ENCODE measurements at places on chromosomes 11 and 22. TPM values are rescaled to one million over a fixed set of nuclear protein-coding genes. Genes with fewer than 3 reads are reported as not detected.

DNA sequence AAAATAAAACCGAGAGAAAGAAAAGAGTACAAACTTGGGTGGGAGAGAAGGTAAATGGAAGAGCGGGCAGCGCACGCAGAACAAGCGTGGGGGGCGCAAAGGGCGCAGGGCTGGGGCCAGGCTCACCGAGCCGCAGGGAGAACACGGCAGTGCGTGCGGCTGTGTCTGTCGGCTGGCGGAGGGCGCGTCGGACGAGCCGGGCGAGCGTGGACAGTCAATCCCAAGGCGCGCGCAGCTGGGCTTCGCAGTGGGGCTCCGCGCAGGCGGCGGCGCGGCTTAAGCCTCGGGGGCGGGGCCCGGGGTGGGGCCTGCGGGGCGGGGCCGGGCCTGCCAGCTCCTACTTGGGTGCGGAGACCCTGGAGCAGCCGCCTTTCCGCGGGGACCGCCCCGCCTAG is at the start of gene UCP2:
Gene UCP2 (minus strand): TSS at position 249 of the 395 bp plus-strand sequence. CDS start 4,465 bp downstream, outside the sequence.
- peak; percentile 81 for DNase-seq

Gene PRODH
- 4.0 TPM for total RNA-seq

Gene MAPK8IP1
- total RNA-seq, result 0.54 TPM

GRCh38 chr11:11089805-11090204 is 232.0 kb upstream of the ZBED5 start:
- DNase-seq, result no peak

GRCh38 chr11:41816396-41816795 is 356.9 kb upstream of the LRRC4C start:
- DNase-seq, result no peak

Gene APOBEC3A
- 1.9 TPM for total RNA-seq

DNA sequence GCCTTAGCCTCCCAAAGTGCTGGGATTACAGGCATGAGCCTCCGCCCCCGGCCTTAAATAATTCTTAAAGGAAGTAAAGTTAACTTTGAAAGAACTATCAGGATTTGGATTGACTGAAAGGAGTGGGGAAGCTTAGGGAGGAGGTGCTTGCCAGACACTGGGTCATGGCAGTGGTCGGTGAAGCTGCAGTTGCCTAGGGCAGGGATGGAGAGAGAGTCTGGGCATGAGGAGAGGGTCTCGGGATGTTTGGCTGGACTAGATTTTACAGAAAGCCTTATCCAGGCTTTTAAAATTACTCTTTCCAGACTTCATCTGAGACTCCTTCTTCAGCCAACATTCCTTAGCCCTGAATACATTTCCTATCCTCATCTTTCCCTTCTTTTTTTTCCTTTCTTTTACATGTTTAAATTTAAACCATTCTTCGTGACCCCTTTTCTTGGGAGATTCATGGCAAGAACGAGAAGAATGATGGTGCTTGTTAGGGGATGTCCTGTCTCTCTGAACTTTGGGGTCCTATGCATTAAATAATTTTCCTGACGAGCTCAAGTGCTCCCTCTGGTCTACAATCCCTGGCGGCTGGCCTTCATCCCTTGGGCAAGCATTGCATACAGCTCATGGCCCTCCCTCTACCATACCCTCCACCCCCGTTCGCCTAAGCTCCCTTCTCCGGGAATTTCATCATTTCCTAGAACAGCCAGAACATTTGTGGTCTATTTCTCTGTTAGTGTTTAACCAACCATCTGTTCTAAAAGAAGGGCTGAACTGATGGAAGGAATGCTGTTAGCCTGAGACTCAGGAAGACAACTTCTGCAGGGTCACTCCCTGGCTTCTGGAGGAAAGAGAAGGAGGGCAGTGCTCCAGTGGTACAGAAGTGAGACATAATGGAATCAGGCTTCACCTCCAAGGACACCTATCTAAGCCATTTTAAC is at the start of gene NNMT:
Gene NNMT (plus strand): TSS at position 724 of the 929 bp plus-strand sequence. CDS start 158 bp downstream, at position 882.
- no peak for DNase-seq

DNA sequence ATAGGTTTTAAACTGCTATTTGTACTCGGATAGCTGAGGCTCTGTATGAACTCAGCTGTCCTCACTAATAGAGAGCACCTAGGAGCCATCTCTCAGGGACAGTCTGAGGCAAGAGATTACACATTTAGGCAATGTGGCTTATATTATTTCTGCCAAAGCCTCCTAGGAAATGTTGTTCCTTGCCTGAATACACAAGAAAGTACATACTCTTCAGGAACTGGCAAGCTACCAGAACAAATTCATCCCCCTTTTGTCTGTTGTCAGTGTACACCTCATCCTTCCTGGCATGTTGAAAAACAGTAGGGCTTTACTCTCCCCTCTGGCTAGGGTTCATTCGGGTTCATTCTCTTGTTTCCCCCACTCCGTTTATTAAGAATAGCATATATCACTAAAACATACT is 615.9 kb upstream of the FAT3 start:
- DNase-seq, result no peak

Gene MPZL3
- total RNA-seq, result 2.2 TPM

Gene DLG2
- 1.1 TPM for total RNA-seq

Gene TMEM135
- 8.3 TPM for total RNA-seq

GRCh38 chr11:128689948-128690664 is 3.8 kb upstream of the FLI1 start:
- DNase-seq, result no peak

Gene SERHL2
- total RNA-seq, result 0.27 TPM

GRCh38 chr11:35347921-35348331 is 71.4 kb downstream of the SLC1A2 start:
- DNase-seq, result no peak

GRCh38 chr11:61555051-61555969 is 25.6 kb downstream of the SYT7 start:
- DNase-seq, result no peak

DNA sequence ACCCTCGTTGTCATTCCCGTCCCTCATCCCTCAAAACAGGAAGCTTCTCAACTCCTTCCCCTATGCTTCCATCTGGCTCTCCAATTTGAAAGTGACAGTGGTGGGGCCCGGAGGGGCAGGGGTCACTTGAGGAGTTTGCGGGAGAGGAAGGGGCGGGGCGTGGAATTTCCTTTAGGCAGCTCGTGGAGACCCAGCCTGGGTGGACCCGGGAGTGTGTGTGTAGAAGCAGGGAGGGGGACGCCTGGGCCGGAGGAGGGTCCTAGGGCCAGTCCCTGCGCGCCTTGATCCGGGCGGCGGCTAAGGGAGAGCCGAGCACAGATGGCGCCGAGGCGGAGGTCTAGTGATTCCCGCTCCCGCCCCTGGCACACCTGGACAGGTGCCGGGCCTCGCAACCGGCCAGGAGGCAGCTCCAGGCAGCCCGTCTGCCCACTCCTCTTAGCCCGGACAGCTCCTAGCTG is 7.8 kb upstream of the PAX6 start:
- DNase-seq, result no peak

GRCh38 chr11:62242021-62242420 is at the start of gene SCGB1D2:
TSS of gene SCGB1D2 (plus strand) at chr11:62242239. CDS start at chr11:62242308, 69 bp downstream.
- DNase-seq, result no peak

Gene RAB39A
- under 0.01 TPM for total RNA-seq

GRCh38 chr11:8722809-8723208 is 40.2 kb downstream of the RPL27A start:
- no peak for DNase-seq

DNA sequence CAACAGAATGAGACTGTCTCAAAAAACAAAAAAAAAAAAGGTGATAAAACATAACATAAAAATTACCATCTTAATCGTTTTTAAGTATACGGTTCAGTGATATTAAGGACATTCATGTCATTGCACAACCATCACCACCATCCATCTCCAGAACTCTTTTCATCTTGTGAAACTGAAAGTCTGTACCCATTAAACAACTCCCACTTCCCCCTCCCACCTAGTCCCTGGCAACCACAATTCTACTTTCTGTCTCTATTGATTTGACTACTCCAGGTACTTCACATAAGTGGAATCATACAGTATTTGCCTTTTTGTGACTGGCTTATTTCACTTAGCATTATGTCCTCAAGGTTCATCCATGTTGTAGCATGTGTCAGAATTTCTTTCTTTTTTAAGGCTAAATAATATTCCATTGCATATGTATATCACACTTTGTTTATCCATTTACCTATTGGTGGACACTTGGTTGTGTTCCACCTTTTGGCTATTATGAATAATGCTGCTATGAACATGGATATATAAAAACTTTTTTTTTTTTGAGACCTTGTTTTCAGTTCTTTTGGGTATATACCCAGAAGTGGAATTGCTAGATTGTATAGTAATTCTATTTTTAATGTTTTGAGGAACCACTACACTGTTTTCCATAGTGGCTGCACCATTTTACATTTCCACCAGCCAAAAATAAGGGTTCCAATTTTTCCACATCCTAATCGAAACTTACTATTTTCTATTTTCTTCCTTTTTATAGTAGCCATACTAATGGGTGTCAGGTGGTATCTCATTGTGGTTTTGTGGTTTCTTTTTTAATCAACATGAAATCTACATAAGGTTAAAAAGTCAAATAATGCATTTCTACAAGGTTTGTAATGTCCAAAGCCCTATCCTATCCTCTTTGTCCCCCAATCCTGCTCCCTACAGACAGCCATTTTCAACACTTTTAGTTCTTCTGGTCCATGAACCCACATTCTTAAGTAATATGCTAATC is 23.4 kb upstream of the PIK3C2A start:
- DNase-seq, result no peak

DNA sequence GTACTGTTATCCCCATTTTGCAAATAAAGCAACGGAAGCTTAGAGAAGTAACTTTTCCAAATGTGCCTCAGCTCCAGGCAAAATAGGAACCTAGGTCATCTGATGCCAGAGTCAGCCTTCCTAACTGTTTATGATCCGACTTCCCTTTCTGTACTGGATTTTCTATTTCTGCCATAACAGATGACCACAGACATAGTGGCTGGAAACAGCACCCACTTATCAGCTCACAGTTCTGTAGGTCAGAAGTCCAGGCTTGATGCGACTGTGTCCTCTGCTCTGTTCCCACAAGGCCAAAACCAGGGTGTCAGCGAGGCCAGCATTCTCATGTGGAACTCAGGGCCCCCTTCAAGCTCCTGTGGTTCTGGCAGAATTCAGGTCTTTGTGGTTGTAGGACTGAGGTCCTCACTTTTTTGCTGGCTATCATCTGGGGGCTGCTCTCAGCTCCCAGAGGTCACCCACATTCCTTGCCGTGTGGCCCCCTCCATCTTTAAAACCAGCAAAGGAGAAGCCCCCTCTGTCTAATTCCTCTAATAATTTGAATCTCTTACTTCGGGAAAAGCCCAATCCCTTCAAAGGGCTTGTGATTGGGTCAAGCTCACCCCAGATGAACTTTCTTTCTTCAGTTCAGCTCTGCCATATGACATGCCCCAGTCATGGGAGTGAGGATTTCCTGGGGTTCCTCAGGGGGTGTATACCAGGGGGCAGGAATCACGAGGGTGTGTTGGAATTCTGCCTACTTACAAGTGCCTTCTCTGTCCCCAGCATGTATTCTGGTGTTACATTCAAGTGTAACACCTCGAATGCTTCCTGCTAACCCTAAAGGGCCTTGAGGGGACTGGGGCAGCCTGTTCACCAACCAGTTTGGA is 15.3 kb downstream of the KCNJ5 start:
- DNase-seq, result no peak

DNA sequence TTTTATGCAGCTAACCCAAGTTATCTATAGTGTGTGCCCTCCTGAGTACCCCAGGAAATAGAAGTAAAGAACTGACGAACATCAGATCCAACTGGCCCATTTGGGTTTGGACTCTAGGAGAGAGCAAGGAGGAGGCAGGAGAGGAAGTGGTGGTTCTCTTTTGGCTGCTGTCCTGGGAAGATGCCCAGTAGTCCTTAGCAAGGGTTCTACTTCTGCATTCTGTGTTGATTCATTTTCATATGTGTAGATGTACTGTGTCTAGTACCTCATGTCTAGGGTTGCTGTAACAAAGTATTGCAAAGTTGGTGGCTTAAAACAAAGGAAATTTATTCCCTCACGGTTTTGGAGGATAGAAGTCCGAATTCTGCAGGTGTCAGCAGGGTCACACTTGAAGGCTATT is 6.6 kb upstream of the MMP27 start:
- DNase-seq, result no peak

Gene PTPN5
- total RNA-seq, result under 0.01 TPM

Gene CECR2
- under 0.01 TPM for total RNA-seq

GRCh38 chr11:128550261-128550821 is 37.0 kb downstream of the ETS1 start:
- no peak for DNase-seq

DNA sequence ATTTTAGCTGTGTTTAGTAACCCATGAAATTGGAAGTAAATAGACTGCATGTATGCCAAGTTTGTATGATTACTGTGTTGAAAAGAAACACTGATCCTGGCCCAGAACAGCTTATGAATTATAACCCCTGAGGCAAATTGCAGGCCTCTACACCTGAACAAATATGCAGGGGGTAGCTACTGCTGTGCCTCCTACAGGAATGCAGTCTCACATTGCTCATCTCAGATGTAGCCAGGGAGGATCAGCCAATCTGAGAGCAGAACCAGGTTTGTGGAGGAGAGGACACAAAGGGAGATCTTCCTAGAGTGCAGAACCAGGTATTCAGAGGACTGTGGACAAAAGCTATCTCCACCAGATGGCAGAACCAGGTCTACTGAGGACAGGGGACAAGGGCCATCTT is 442.2 kb upstream of the DDI1 start:
- DNase-seq, result no peak

- no peak for DNase-seq
These were observed 38.5 kb upstream of the FJX1 start for GRCh38 chr11:35579557-35580396.

- no peak for DNase-seq
These were observed 57.6 kb downstream of the FBXO7 start for GRCh38 chr22:32531931-32532819.

GRCh38 chr11:23398052-23398451 is 537.8 kb upstream of the CCDC179 start:
- no peak for DNase-seq

DNA sequence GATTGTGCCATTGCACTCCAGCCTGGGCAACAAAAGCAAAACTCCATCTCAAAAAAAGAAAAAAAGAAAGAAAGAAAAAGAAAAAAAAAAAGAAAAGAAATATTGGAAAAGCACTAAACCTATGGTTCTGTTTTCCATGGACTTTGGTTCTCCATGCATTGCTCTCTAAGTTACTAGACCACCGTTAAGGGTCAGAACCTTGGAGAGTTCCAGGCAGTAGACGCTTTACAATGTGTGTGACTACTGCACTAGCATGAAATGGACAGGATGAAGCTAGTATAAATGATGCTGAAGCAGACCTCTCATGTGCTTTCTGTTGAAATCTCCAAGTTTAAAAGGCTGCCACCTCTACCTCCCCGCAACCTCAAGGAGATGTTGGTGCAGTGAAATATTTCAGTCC is 63.5 kb downstream of the SIK2 start:
- DNase-seq, result peak; percentile 57

Gene CCDC87
- total RNA-seq, result 0.27 TPM

GRCh38 chr11:18533365-18533764 is 6.6 kb upstream of the TSG101 start:
- no peak for DNase-seq

Gene FGF3
- total RNA-seq, result not detected

GRCh38 chr11:20013346-20014066 is 146.8 kb downstream of the DBX1 start:
- DNase-seq, result peak; percentile 41

- DNase-seq, result no peak
These were observed 225.4 kb downstream of the NTM start for GRCh38 chr11:131595797-131596196.

Gene ADM2
- 0.54 TPM for total RNA-seq
